ENCODE measurements at places on chromosomes 11 and 22.

GRCh38 chr22:31302537-31302936, 10.2 kb upstream of the PIK3IP1 start:
- no peak for DNase-seq

DNA sequence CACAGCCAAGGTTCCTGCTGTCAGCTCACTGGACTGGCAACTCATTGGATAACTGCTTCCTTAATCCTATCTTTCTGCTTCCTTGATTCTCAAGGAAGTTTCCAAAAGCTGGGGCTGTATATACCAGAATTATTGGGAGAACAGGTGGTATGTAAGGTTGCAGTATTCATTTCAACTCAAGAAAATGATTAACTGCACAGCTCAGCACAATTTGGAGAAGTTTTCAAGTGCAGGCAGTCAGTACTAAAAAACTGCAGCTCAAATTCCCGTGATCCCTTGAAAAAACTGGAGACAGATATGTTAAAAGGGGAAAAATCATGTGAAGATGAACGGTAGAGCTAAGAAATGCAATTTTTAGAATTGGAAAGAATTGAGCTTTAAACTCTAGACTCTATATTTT, 44.4 kb downstream of the GRM5 start:
- no peak for DNase-seq

- DNase-seq: no peak
These were observed 47.5 kb upstream of the SOX6 start for GRCh38 chr11:16403851-16404250.

DNA sequence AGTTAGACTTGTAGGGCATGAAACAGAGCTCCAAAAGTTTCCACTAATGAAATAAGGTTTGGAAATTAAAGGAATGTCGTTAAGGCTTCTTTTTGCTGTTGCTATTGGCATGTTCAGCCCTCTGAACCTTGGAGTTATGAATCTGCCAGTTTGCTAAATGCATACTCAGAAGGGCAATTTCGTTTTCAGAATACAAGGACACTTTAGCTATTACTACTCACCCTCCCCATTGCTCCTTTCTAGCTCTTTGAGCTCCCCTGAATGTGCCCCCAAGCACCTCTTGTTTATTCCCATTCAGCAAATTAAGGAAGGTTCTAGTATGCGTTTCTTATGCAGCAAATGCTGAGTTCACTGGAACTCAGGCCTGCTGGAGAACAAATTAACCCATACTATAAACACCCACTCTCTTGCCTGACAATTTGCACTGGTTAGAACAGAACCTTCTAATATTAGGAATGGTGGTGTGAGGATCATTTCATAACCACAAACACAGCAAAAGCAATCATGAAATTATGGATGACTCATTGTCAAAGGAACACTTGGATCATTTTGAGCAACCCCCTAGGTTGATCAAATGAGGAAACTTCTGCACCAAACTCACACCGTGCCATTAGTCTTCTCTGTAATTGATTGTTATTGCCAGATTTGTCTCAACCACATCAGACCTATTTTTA, 26.2 kb upstream of the LIN7C start:
- DNase-seq: no peak

GRCh38 chr11:65810046-65810868, 23.4 kb downstream of the OVOL1 start:
- no peak for DNase-seq

DNA sequence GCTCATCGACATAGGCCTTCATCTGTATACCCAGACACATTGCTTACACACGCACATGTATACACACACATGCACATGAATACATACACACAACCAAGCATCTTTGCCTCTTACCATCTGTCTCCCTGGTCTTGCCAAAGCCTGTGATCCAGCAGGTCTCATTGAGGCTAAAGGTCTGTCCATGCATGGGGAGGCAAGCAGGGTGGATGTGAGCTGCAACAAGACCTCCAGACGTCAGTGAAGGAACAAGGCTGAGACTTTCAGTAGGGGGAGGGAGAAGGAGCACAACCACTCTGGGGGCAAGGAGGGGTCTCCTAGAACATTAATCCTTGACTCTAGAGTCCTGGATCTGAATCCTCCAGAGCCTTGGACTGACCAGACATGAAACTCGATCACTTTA, 23.7 kb downstream of the TMPRSS13 start:
- DNase-seq: no peak

GRCh38 chr11:86678823-86679222, 6.4 kb upstream of the ME3 start:
- DNase-seq: no peak

- DNase-seq: no peak
These were observed 6.8 kb upstream of the TPBGL start for GRCh38 chr11:75233754-75234172.

DNA sequence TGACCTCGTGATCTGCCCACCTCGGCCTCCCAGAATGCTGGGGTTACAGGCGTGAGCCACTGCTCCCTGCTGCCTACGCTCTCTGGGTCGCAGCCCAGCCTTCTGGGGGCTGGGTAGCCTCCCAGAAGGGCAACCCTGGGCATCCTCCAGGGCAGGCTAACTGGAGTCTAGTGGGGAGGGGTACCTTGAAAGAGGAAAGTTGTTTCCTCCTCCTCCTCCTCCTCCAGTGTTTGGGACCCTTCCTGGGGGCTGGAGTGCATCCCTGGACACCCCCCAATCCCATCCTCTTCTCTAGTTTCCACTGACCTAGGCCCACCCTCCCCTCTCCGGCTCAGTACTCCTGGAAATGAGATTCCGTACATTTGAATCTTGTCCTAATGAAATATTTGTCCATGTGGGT, 1.3 kb downstream of the PNPLA3 start:
- DNase-seq: no peak

Data from stimulated activated CD8-positive, alpha-beta memory T cell treated with anti-CD3 and anti-CD28 coated beads, Interleukin-2, amount 100 ng/mL, for 48 hours (primary cell).